ENCODE measurements at places on chromosomes 1 and 21. TPM values are rescaled to one million over a fixed set of nuclear protein-coding genes. Genes with fewer than 3 reads are reported as not detected.

GRCh38 chr1:182803846-182804245, 14.3 kb downstream of the NPL start:
- H3K27ac ChIP-seq, result no peak overlapping the region
- no peaks in the 10 kb centered on the region for H3K27me3 ChIP-seq

- H3K27me3 ChIP-seq, result no peaks in the 10 kb centered on the region
- H3K36me3 ChIP-seq, result no peaks in the 10 kb centered on the region
- DNase-seq, result no peak
- H3K27ac ChIP-seq, result peak overlapping the region; percentile 96
- no peak overlapping the region for H3K4me3 ChIP-seq
These were observed 104.8 kb upstream of the DPT start for GRCh38 chr1:168833801-168834224.

DNA sequence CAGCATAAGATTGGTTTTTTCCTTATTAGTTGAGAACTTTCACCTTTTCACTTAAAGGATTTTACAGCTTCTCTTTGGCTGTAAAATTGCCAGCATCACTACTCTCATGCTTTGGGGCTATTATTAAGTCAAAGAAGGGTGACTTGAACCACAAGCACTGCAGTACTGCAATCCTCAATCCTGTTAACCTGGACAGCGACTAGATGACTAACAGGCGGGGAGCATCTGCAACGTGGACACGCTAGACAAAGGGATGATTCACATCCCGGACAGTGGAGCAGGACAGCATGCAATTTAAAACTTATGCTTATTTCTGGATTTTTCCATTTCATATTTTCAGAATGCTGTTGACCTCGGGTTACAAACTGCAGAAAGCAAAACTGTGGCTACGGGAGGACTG, 8.1 kb downstream of the ARV1 start:
- H3K27ac ChIP-seq, result no peak overlapping the region
- peaks cover 7% of the 10 kb centered on the region for H3K36me3 ChIP-seq
- H3K27me3 ChIP-seq, result no peaks in the 10 kb centered on the region
- no peak for DNase-seq
- no peaks in the 10 kb centered on the region for H3K4me1 ChIP-seq

- DNase-seq, result peak; percentile 69
- no peak overlapping the region for H3K27ac ChIP-seq
- no peaks in the 10 kb centered on the region for H3K36me3 ChIP-seq
- no peak overlapping the region for H3K4me3 ChIP-seq
- no peaks in the 10 kb centered on the region for H3K27me3 ChIP-seq
These were observed 89.9 kb downstream of the FOXD2 start for GRCh38 chr1:47527653-47528272.

GRCh38 chr1:3688356-3689137, 36.2 kb downstream of the TP73 start:
- peaks cover 3% of the 10 kb centered on the region for H3K4me1 ChIP-seq
- H3K27me3 ChIP-seq, result no peaks in the 10 kb centered on the region
- no peak overlapping the region for H3K4me3 ChIP-seq
- DNase-seq, result no peak

DNA sequence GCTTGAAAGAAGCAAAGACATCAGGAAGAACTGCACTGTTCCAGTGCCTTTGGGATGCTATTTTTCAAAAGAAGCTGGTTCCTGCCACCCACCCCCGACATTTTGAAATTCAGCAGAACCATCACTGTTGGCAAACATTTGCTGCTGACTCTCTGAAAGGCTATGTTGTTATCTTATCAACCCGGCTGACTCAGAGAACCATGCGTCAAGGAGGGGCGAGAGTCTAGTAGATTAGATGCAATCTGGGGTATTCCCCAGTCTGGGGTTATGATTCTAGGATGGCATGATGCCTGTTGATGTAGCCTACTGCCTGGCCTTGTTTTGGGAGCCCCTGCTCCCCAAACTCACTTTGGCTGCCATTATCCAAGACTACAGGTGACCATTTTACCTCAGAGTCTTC, 267.8 kb upstream of the RUNX1 start:
- no peak overlapping the region for H3K4me3 ChIP-seq
- no peak overlapping the region for H3K27ac ChIP-seq
- DNase-seq, result peak; percentile 54
- H3K4me1 ChIP-seq, result no peaks in the 10 kb centered on the region

DNA sequence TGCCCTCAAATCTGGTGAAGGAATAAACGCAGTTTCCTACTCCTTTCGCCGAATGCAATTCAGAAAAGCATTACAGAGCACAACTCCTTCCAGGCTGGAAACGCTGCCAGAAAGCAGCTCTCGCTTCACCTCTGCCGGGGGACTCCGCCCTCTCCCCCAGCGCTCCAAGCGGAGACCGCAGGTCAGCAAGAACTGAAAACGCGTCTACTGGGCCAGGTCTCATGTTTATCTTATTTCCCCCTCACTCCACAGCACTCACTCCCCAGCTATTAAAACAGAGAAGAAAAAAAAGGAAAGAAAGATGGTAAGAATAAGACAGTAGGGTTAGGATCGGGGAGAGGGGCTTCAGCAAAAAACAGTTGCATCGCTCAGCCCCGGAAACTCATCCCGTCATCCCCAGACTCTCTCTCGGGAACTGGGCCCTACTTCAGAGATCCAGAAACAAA, 833 bp upstream of the RCOR3 start:
- peak overlapping the region; percentile 95 for H3K4me3 ChIP-seq
- H3K27ac ChIP-seq, result peak overlapping the region; percentile 100
- H3K27me3 ChIP-seq, result no peaks in the 10 kb centered on the region
- H3K4me1 ChIP-seq, result peaks cover 4% of the 10 kb centered on the region

- no peaks in the 10 kb centered on the region for H3K36me3 ChIP-seq
- no peak for DNase-seq
- no peaks in the 10 kb centered on the region for H3K4me1 ChIP-seq
These were observed 240.4 kb downstream of the PTGER3 start for GRCh38 chr1:70807088-70807664.

- peak overlapping the region; percentile 30 for H3K27ac ChIP-seq
- H3K36me3 ChIP-seq, result peaks cover 85% of the 10 kb centered on the region
- no peak for DNase-seq
- H3K4me1 ChIP-seq, result peaks cover 10% of the 10 kb centered on the region
These were observed 9.6 kb downstream of the IGSF9 start for GRCh38 chr1:159935719-159936272.

- H3K4me1 ChIP-seq, result no peaks in the 10 kb centered on the region
- H3K27ac ChIP-seq, result no peak overlapping the region
- H3K36me3 ChIP-seq, result peaks cover 10% of the 10 kb centered on the region
These were observed 83.1 kb downstream of the PTBP2 start for GRCh38 chr1:96804648-96805047.

The RAD54L gene
- polyA plus RNA-seq, result 9.7 TPM

The ZSWIM5 gene
- 4.6 TPM for polyA plus RNA-seq

The WDTC1 gene
- polyA plus RNA-seq, result 20.3 TPM
